ENCODE measurements at places on chromosomes 5 and 9.

DNA sequence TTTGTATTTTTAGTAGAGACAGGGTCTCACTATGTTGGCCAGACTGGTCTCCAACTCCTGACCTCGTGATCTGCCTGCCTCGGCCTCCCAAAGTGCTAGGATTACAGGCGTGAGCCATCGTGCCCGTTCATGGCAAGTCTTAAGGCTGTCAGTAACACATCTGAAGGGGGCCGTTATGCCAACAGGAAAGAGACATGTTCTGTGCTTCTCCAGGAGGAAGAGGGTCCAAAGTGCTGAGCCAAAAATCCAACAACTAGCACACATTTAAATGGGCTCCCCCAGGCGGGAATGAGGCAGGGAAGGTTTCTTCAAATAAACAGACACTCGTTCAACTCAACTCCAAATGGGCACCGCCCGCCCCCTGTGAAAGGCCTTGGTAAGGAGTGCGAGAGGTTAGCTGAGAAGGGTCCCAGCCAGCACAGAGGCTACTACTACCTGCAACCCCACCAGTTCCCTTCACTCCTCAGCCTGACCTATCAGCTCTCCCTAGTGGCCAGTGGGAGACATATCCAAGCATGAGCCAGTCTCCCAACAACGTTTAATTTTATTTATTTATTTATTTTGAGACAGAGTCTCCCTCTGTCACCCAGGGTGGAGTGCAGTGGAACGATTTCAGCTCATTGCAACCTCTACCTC, 84.1 kb upstream of the DMRT1 start:
- no peak for DNase-seq

GRCh38 chr5:5494489-5495402, 72.3 kb downstream of the ICE1 start:
- peak; percentile 51 for DNase-seq

DNA sequence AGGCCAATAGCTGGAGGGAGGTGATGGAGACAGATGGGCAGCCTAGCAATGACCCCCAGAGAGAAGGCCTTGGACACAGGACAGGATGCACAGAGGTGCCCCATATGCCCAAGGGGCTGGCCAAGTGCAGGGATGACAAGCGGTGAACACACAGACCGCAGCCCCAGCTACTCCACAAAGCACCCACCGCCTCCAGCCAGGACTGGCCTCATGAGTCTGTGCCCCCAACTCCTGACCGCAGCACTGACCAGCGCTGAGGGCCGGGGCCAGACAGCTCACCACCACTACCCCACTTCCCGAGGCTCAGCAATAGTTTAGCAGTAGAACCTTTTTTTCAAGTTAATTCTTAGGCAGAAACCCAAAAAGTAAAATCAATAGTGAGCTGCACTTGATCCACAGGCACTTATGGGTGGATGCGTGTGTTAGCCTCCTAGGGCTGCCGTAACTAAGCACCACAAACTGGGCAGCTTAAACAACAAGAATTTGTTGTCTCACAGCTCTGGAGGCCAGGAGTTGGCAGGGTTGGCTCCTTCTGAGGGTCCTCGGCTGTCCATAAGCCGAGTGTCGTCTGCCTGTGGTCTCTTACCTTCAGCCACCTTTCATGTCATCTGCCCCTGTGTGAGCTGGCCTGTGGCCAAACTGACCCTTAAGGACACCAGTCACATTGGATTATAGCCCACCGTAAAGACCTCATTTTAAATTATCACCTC, 14.1 kb downstream of the ROR2 start:
- DNase-seq, result no peak

GRCh38 chr5:61641748-61642565, 309.9 kb downstream of the ZSWIM6 start:
- no peak for DNase-seq

DNA sequence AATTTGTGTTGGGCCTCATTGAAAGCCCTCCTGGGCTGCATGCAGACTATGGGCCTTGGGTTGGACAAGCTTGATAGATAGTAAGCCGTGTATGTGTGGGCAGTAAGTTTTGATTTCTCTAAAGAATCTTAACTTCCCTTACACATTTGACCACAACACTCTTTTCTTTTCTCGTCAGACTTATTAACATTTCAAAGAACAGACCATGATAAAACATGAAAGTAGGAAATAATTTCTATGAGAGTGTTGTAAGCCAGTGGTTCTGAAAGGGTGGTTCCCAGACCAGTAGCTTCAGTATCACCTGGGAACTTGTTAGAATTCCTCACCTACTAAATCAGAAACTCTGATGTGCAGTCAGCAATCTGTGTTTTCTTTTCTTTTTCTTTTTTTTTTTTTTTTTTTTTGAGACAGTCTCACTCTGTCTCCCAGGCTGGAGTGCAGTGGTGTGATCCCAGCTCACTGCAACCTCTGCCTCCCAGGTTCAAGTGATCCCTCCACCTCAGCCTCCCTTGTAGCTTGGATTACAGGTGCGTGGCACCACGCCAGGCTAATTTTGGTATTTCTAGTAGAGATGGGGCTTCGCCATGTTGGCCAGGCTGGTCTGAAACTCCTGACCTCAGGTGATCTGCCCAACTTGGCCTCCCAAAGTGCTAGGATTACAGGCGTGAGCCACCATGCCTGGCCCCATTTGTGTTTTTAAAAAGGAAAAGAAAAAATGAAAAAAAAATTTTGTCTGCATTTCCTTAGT, 20.0 kb upstream of the GCNT1 start:
- no peak for DNase-seq

GRCh38 chr5:36447776-36448175, 146.1 kb upstream of the RANBP3L start:
- DNase-seq, result no peak

DNA sequence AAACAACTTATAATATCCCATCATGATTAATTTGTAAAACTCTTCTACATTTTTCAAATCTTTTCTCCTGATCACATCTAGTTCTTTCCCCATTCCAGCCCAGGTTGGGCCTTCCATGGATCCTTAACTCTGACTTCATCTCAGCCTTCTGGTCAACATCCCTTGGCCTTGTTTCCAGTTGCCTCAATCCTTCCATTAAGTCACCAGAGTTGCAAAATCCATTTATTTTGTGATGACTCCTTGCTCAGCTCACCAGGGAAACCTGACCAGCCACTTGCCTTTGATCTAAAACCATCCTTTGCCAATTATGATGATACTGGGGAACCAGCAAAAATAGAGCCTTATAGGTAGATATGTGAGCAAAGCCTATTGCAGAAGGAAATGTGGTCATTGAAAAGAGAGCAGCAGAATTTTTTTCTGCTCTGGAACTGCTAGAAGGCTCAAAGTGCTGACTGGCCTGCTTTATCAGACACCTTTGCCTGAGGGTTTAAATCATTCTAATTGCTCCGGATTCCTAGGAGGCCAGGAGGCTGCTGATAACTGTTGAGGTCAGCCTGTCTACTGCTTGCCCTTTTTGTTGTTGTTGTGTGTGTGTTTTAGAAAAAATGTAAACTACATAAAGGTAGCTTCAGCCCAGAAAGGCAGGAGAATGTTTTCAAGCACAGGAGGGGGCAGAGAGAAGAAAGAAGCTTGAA, 512.2 kb upstream of the GRIA1 start:
- no peak for DNase-seq

GRCh38 chr5:57436586-57436985, 46.0 kb downstream of the ACTBL2 start:
- DNase-seq, result no peak

DNA sequence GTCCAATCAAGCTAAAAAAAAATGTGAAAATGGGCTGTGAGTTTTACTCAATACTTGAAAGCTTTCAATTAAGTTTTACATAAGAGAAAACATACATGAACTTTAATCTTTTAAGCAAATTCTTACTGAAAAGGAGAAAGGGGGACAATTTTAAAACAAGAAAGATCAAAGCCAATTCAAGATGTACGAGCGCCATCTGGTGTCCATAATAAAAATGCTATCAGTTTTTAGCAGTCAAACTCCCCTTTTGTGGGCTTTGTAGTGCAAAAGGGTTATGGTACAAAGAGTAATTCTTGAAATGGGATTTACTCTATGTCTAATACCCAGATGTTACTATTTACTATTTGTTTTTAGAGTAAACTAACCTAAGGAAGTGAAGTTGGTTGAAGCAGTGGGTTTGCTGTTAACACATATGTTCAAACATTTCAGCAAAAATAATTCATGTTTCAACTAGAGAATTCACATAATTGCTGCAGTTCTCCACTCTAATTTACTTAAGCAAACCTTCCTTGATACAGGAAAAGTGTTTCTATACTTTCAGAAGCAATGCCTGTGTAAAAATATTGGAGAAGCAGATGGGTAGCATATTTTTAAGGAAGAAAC, 228.2 kb upstream of the TYRP1 start:
- no peak for DNase-seq

GRCh38 chr5:150036513-150036912, 36.0 kb downstream of the HMGXB3 start:
- DNase-seq, result no peak

DNA sequence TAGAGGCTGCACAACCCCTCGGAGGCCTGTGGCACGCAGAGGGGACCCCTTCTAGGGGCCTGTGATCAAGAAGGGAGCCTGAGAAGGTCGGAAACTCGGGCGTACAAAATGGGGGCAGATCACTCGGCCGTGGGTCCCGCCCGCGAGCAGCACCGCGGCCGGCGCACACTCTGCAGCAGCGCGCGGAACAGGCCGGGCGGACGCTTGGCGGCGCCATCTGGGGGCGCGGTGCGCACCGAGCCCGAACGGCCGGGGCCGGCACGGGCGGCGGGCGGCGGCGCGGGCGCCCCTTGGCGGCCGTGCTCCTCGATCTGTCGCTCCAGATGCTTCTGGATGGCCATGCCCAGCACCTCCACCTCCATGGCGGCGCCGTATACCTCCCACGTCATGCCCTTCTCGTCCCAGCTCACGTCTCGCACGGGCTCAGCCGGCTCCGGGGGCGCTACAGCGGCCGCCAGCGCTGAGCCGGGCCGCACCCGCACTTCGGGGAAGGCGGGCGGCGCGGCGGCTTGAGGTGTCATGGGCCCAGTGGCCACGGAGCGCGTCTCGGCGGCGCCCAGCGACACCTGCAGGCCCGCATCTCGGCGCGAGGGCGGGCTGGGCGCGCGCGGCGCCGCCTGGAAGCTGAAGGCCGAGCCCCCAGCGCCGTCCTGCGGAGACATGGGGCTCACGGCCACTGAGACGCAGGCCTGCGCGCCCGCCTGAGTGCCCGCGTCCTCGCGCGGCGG, 13.1 kb downstream of the GPRIN1 start:
- peak; percentile 40 for DNase-seq

DNA sequence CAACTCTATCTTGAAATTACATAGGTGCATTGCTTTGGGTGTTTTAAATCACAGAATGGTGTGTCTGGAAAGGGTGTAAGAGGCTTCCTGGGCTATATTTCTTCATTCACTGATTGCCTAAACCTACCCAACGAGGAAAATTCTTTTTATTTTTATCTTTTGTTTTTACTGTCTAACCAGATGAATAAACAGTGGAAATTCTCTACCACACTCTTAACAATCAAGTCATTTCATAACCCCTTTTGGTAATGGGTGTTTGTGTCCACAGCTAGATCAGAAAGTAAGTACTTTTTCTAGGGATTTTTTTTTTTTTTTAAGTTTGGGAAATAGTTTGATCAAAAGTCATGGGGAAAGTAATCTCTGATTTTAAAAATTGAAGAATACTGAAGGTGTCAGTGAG, 27.6 kb upstream of the C5orf47 start:
- no peak for DNase-seq

DNA sequence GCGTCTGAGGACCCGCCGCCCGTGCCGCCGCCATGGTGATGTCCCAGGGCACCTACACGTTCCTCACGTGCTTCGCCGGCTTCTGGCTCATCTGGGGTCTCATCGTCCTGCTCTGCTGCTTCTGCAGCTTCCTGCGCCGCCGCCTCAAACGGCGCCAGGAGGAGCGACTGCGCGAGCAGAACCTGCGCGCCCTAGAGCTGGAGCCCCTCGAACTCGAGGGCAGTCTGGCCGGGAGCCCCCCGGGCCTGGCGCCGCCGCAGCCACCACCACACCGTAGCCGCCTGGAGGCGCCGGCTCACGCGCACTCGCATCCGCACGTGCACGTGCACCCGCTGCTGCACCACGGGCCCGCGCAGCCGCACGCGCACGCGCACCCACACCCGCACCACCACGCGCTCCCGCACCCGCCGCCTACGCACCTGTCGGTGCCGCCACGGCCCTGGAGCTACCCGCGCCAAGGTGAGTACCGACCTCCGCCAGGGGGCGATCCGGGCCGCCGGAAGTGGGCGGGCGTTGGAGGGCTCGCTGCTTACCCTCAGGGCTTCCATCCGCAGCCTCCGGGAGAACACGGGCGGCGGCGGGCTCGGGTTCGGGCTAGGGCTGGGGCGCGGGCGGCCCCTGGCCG, 8.5 kb downstream of the PRR7 start:
- peak; percentile 85 for DNase-seq

DNA sequence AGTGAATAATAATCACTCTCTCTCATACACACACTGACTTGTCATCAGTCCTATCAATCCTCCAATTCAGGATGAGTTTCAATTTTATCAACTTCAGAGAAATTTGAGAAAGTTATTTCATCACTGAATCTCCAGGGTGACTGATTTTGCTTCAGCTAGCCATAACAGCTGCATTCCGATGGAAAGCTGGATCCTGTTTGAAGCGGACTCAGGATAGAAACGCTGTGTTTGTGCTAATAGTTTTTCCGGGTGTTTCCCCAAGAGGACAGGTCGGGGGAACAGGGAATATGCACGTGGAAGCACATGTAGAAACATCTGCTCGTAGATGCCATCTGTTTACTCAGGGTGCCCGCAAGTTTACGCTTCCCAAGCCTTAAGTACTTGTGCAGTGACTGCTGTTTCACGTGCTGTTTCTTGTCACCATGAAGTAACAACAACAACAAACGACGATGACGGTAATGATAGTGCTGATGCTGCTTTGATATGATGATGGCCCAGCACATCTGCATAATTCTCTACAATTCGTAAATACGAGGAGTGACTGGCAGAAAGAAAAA, 263.7 kb upstream of the DAPK1 start:
- no peak for DNase-seq

GRCh38 chr9:89473762-89474469, 24.0 kb downstream of the SEMA4D start:
- no peak for DNase-seq

DNA sequence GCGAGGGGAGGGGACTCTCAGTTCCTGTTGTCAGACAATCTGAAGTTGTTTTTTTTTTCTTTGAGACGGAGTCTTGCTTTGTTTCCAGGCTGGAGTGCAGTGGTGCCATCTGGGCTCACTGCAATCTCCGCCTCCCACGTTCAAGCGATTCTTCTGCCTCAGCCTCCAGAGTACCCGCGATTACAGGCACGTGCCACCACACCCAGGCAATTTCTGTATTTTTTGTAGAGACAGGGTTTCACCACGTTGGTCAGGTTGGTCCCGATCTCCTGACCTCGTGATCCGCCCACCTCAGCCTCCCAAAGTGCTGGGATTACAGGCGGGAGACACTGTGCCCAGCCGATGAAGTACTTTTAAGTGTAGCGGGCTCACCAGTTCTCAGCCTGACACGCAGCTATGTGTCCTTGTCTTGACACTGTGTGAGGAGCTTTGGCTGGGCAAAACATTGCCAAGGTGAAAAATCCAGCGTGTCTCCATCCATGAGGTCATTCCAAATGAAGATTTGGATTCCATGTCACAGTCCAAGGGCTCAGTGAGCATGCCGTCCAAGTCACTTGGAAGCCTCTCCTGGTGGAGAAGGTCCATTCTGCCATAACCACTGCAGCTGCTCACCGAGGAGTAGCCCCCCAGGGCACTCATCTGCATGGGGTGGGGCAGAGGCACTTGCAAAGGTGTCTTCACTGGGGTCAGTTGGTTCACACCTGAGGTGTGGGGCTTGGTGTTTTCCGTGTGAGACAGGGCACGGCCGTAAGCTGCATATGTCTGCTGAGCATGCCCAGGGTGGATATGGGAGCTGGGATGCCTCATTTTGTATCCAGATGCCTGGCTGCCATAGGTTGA, 32.0 kb downstream of the OR2V1 start:
- DNase-seq, result no peak

- no peak for DNase-seq
Observed at GRCh38 chr5:139481122-139481533, 1.4 kb downstream of the STING1 start.
